ENCODE measurements at places on chromosomes 1 and 21. TPM values are rescaled to one million over a fixed set of nuclear protein-coding genes. Genes with fewer than 3 reads are reported as not detected.

The DCST1 gene
- not detected for total RNA-seq

The GLUL gene
- total RNA-seq, result 533 TPM

The GJC2 gene
- 6.0 TPM for total RNA-seq

The TIE1 gene
- 46.3 TPM for total RNA-seq

The USH2A gene
- total RNA-seq, result 0.06 TPM

The HMCN1 gene
- 2.7 TPM for total RNA-seq

The MMP23B gene
- 7.1 TPM for total RNA-seq

GRCh38 chr21:45536301-45537081 lies 5.7 kb downstream of the SLC19A1 start:
- H3K4me3 ChIP-seq, result no peak overlapping the region
- H3K27me3 ChIP-seq, result no peaks in the 10 kb centered on the region
- H3K4me1 ChIP-seq, result no peaks in the 10 kb centered on the region
- DNase-seq, result no peak
- no peaks in the 10 kb centered on the region for H3K36me3 ChIP-seq

- no peak overlapping the region for H3K4me3 ChIP-seq
- no peak overlapping the region for H3K27ac ChIP-seq
- H3K27me3 ChIP-seq, result no peaks in the 10 kb centered on the region
- no peaks in the 10 kb centered on the region for H3K4me1 ChIP-seq
- no peaks in the 10 kb centered on the region for H3K36me3 ChIP-seq
- DNase-seq, result no peak
Observed at GRCh38 chr1:218867941-218868626, 305.6 kb upstream of the LYPLAL1 start.

DNA sequence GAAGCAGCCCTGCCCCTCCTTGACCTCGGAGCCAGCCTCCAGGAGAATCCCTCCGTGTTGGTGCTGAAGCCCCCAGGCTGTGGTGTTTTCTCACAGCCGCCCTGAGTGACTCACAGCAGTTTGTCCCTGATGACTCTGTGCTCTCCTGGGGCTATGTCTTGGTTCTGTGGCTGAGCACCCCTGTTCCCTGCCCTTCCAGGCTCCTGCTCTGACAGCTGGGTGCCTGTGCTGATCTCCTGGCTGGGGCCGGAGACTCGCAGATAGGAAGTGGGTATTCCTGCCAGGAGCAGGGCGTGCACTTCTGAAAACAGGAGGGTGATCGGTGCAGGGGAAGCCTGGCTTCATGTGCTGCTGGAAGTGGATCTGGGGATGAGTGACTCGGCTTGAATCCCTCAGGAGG lies 34.5 kb downstream of the POFUT2 start:
- H3K27ac ChIP-seq, result no peak overlapping the region
- H3K4me1 ChIP-seq, result no peaks in the 10 kb centered on the region
- no peaks in the 10 kb centered on the region for H3K36me3 ChIP-seq
- H3K4me3 ChIP-seq, result no peak overlapping the region

DNA sequence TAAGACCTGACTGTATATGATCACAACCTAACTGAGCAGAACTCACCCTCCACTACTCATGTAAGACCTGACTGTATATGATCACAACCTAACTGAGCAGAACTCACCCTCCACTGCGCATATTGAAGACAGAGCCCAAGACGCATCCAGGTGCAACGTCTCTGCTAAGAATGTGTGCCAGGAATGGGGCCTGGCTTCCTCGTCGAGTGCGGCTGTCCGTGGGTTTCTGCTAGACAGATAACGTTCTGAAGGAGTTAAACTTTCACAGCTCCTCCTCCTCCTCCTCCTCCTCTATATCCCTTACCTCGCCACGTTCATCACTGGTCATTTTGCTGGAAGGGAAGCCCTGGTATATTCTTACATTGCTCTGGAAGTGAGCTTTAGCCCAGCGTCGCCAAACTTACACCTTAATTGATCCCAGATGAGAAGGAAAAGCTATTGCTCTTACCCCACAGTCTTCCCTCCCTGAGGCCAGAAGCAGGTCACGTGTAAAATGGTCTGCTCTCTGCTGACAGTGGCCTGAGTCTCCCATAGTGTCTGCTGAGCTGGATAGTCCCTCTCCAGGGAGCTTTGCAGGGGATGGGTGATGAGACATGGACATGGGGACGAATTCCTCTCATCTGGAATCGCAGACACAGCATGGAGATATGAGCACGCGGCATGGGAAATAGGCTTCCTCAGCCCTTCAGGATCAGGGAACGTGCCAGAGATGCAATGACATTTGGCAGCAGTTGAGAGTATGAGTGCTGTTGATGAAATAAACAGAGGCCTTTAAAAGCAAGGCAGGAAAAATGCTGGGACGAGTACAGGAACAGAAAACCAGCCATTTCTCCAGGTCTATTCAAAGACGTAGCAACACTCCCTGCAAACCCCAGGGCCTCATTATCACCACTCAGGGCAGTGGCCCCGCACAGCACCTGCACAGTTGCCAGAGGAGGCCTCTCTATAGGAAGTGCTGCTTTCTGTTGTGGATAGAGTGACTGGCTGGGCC lies 528.1 kb downstream of the KIF26B start:
- H3K4me3 ChIP-seq, result no peak overlapping the region
- no peaks in the 10 kb centered on the region for H3K27me3 ChIP-seq
- no peaks in the 10 kb centered on the region for H3K36me3 ChIP-seq
- DNase-seq, result no peak
- H3K4me1 ChIP-seq, result no peaks in the 10 kb centered on the region
- H3K27ac ChIP-seq, result no peak overlapping the region

DNA sequence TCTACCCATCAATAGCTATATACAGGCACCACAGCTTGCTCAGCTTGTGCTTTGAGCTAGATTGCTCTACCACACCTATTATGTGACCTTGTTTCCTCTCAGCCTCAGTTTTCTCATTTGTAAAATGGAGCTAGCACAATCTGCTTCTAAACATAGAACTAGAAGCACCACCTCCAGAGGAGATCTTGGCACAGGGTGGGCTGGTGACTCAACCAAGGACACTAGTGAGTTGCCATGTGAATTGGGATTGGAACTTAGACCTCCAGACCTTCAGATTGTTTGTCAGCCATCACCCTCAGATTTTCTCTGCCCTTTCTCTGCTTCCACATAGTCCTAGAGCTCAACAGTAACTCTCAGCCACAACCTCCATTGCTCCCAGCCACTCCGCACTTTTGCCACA lies 3.0 kb upstream of the MACO1 start:
- peaks cover 2% of the 10 kb centered on the region for H3K4me1 ChIP-seq
- no peaks in the 10 kb centered on the region for H3K27me3 ChIP-seq
- no peak for DNase-seq
- no peak overlapping the region for H3K27ac ChIP-seq
- no peak overlapping the region for H3K4me3 ChIP-seq
- no peaks in the 10 kb centered on the region for H3K36me3 ChIP-seq

GRCh38 chr1:224432146-224432545 lies 2.5 kb downstream of the WDR26 start:
- H3K4me3 ChIP-seq, result peak overlapping the region; percentile 90
- peak overlapping the region; percentile 5 for H3K27ac ChIP-seq
- no peaks in the 10 kb centered on the region for H3K36me3 ChIP-seq
- peaks cover 17% of the 10 kb centered on the region for H3K4me1 ChIP-seq
- no peak for DNase-seq
- no peaks in the 10 kb centered on the region for H3K27me3 ChIP-seq

- H3K27ac ChIP-seq, result no peak overlapping the region
- DNase-seq, result no peak
- H3K27me3 ChIP-seq, result no peaks in the 10 kb centered on the region
- peaks cover 5% of the 10 kb centered on the region for H3K4me1 ChIP-seq
- no peaks in the 10 kb centered on the region for H3K36me3 ChIP-seq
Observed at GRCh38 chr1:10621906-10622305, 147.2 kb downstream of the PEX14 start.

DNA sequence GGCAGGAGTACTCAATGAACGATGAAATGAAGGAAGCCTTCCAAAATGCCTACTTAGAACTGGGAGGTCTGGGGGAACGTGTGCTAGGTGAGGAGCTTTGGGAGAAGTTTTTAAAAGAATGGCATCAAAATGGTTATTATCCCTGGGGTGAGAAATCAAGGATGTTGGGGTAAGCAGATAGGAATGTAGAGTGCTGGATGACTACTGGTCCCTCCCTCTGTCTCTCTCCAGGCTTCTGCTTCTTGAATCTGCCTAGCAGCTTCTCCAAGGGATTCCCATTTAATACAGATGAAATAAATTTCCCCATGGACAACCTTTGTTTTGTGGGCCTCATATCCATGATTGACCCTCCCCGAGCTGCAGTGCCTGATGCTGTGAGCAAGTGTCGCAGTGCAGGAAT lies 19.0 kb upstream of the CASQ1 start:
- no peaks in the 10 kb centered on the region for H3K36me3 ChIP-seq
- no peak overlapping the region for H3K4me3 ChIP-seq
- DNase-seq, result no peak
- no peak overlapping the region for H3K27ac ChIP-seq
- no peaks in the 10 kb centered on the region for H3K4me1 ChIP-seq
- H3K27me3 ChIP-seq, result no peaks in the 10 kb centered on the region

DNA sequence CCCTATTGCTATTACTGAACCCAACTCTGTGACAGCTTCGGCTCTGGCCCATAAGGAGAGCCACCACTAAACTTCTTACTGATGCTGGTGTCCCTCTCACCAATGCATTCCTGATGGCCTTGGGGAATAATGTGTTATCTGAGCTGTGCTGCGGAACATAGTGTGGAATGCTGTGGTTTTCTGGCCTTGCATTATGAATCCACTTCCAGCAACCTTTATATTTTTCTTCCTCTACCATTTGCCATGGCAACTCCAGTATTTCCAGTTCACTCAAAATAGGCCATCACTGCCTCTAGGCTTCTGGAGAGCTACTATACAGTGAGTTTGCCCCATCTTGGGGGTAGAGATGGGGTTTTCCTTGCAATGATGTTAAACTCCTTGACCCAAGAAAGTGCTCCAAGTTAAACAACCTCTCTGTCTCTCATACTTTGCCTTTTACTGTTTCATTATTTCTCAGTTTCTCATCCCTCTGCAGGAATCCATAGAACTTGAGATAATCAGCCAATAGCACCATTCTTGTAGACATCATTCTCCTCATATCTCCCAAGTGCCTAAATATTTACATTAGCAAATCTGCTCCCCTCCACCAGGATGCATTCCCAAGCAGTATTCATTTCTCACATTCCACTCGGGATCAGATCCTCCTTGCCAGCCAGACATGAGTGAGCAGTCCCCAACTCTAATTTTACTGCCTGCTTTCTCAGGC lies 11.1 kb upstream of the RAVER2 start:
- H3K4me3 ChIP-seq, result no peak overlapping the region
- H3K27me3 ChIP-seq, result no peaks in the 10 kb centered on the region
- no peaks in the 10 kb centered on the region for H3K4me1 ChIP-seq
- no peak for DNase-seq
- no peak overlapping the region for H3K27ac ChIP-seq

DNA sequence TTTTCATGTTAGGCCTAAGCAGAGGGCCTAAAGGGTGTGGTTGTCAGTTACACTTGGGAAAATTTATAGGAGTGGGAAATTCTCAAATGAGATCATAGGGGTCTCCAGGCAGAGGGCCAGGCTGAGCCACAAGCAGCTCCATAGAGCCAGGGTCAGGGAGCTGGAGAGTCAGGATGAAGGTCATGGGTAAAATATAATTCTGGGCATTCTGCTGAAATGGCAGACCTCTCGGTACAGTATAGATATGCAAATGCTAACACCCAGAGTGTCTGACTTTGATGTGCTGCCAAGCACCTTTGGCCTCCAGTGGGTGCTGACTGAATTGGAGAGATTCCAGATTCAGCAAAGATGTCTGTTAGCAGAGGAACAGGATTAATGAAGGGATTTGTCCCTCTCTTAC lies 40.1 kb downstream of the DNM3 start:
- H3K4me3 ChIP-seq, result no peak overlapping the region
- H3K27ac ChIP-seq, result no peak overlapping the region
- no peaks in the 10 kb centered on the region for H3K27me3 ChIP-seq
- no peaks in the 10 kb centered on the region for H3K36me3 ChIP-seq

GRCh38 chr1:12316331-12316730 lies 86.5 kb downstream of the VPS13D start:
- H3K27ac ChIP-seq, result no peak overlapping the region
- no peaks in the 10 kb centered on the region for H3K4me1 ChIP-seq
- DNase-seq, result no peak
- H3K4me3 ChIP-seq, result no peak overlapping the region
- H3K27me3 ChIP-seq, result no peaks in the 10 kb centered on the region

GRCh38 chr1:54046671-54047383 lies 6.2 kb downstream of the TMEM59 start:
- H3K27ac ChIP-seq, result no peak overlapping the region
- H3K4me3 ChIP-seq, result no peak overlapping the region
- peaks cover 11% of the 10 kb centered on the region for H3K4me1 ChIP-seq
- no peaks in the 10 kb centered on the region for H3K27me3 ChIP-seq
- DNase-seq, result no peak
- peaks cover 4% of the 10 kb centered on the region for H3K36me3 ChIP-seq

GRCh38 chr1:217524787-217525520 lies 105.9 kb downstream of the GPATCH2 start:
- H3K4me1 ChIP-seq, result no peaks in the 10 kb centered on the region
- DNase-seq, result no peak
- no peaks in the 10 kb centered on the region for H3K36me3 ChIP-seq
- H3K27ac ChIP-seq, result no peak overlapping the region
- H3K4me3 ChIP-seq, result no peak overlapping the region

GRCh38 chr1:87292684-87293493 lies 35.8 kb upstream of the LMO4 start:
- H3K27ac ChIP-seq, result no peak overlapping the region
- no peaks in the 10 kb centered on the region for H3K4me1 ChIP-seq
- no peaks in the 10 kb centered on the region for H3K27me3 ChIP-seq
- DNase-seq, result peak; percentile 74
- no peak overlapping the region for H3K4me3 ChIP-seq

GRCh38 chr1:1072299-1072848 lies 1.7 kb downstream of the RNF223 start:
- no peak overlapping the region for H3K4me3 ChIP-seq
- H3K27me3 ChIP-seq, result no peaks in the 10 kb centered on the region
- H3K27ac ChIP-seq, result no peak overlapping the region
- no peaks in the 10 kb centered on the region for H3K36me3 ChIP-seq
- DNase-seq, result no peak
- H3K4me1 ChIP-seq, result no peaks in the 10 kb centered on the region

DNA sequence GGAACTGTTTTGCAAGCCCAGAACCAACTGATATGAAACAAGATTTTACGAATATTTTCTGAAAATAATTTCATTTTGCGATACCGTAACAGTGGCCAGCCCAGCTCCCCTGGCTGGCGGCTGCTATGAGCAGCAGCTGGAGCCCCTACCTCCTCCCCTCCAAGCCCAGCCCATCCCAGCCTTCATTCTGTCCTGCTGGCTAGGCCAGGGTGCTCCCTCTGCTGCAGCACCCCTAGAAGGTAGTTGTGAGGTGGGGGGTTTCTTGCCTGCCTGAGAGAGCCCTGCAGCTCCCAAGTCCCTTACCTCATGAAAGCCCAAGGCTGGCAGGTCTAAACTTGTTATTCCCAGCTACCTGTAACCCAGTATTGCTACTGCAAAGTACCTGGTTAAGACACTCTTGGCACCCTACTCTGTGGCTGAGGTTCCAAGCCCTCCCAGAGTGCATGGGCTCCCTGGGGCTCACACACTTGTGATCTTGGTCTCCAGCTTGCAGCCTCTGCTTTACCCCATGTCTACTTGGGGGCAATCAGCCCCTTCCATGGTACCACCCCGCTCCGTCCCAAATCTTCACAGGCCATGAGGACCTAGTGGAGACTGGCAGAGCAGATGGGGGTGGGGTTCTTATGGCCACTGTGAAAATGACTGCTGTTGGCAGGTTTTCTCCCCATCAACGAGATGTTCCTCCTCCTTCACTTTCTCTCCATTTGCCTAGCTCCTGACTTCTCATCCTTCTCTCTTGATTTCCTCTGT lies 239.8 kb downstream of the TRABD2B start:
- H3K4me3 ChIP-seq, result no peak overlapping the region
- no peaks in the 10 kb centered on the region for H3K36me3 ChIP-seq
- H3K27me3 ChIP-seq, result no peaks in the 10 kb centered on the region
- DNase-seq, result peak; percentile 26

GRCh38 chr1:215860833-215861232 lies 293.7 kb downstream of the KCTD3 start:
- no peaks in the 10 kb centered on the region for H3K36me3 ChIP-seq
- no peak overlapping the region for H3K27ac ChIP-seq
- no peak overlapping the region for H3K4me3 ChIP-seq
- H3K27me3 ChIP-seq, result no peaks in the 10 kb centered on the region
- H3K4me1 ChIP-seq, result no peaks in the 10 kb centered on the region
